Dermis microvascular lymphatic vessel endothelial cell (primary cell): ENCODE measurements at places on chromosomes 3 and 15. TPM values are rescaled to one million over a fixed set of nuclear protein-coding genes. Genes with fewer than 3 reads are reported as not detected.

DNA sequence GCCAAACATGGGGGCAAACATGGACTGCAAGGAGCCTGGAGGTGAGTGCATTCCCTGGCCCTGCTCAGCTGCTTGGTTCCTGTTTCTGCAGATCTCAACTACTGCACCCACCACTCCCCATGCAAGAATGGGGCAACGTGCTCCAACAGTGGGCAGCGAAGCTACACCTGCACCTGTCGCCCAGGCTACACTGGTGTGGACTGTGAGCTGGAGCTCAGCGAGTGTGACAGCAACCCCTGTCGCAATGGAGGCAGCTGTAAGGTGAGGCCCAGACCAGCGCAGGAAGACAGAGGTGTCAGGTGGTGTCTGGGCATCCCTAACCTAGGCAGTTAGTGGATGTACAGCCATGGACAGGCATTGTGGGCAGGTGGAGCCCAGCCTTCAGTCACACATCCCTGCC lies 5.3 kb downstream of the DLL4 start:
- no peak for DNase-seq

DNA sequence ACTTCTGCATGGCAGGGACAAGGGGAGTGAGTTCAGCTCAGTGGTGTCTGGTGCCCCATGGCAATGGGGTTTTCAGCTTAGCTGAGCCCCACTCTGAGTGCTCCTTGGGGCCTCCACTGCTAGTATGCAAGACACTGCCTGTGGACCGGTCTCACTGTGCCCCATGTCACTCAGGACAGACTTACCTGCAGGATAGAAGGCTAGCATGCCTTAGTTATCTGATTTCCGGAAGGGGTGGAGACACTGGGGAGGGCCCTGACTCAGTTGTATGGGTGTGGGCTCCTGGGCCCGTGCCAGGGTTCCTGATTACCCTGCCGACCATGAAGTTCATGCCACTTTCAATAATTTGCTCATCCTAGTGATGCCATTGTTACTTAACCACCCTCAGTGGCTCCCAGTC lies 4.3 kb upstream of the SLC6A20 start:
- no peak for DNase-seq

GRCh38 chr3:171460725-171461524 lies 720 bp upstream of the TNIK start:
- no peak for DNase-seq

DNA sequence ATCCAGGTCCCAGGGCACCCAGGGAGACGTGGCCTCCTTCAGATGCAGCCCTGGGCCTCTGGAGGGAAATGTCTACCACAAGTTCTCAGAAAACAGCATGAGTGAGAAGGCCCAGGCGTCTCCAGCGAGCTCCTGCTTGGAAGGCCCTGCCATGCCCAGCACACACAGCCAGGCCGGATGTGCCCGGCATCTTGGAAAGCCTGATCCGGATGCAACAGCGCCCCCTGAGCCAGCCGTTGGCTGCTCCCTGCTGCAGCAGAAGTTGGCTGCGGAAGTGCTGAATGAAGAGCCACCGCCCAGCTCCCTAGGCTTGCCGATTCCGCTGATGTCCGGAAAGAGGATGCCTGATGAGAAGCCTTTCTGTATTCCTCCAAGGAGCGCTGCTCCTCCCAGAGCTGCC lies 856 bp downstream of the NPAP1 start:
- DNase-seq: no peak

The ARPIN gene
- total RNA-seq: 10.7 and 11.4 TPM in 2 replicates

The INSYN1 gene
- 0.13 and 0.51 TPM in 2 replicates for total RNA-seq

The TIMP4 gene
- 0.51 and 0.64 TPM in 2 replicates for total RNA-seq
